Retinal pigment epithelial cell (primary cell): ENCODE measurements at places on chromosomes 12 and 14.

GRCh38 chr12:128075332-128075731, 191.6 kb upstream of the TMEM132C start:
- DNase-seq: no peak

- DNase-seq: no peak
Measured at GRCh38 chr12:92505254-92506231, 197.2 kb upstream of the PLEKHG7 start.

- DNase-seq: no peak
Measured at GRCh38 chr12:13275241-13276085, 78.9 kb downstream of the EMP1 start.

GRCh38 chr12:126233625-126234024, 1168.4 kb downstream of the AACS start:
- DNase-seq: no peak

DNA sequence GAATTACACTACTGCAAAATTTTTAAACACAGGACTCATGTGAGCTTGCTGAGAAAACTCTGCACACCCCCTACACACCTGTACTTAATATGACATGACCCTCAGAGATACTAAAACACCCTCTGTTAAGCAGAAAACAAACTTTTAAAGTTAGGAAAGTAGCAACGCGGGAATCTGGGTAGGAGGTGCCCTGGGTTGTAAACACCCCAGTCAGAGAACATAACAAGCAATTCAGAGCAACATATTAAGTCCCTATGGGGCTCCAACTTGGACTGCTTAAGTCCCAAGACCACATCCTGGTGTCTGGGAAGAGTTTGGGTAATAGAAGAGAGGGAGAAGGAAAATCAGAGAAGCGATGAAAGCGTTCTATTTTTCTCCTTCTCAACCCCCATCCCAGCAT, 1.2 kb downstream of the ATF7 start:
- no peak for DNase-seq

DNA sequence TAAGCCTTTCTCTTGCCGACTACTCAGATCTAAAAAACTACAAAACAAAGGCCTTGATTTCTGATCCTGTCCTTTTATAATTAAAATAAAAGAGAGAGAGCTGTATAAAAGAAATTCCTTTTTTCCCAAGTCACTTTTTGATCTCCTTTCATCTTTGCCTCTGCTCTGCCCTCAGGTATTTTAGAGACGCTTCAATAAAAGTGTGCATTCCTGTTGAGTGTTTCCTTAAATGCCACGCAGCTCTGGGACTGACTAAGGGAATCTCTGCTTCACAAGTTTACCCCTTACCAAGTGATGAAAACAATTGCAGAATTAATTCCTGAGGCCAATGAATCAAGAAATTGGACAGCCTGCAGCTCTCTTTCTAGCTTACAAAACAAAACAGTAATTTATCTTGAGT, 1109.8 kb downstream of the TMTC2 start:
- no peak for DNase-seq

- no peak for DNase-seq
Measured at GRCh38 chr12:2198005-2198501, 145.3 kb downstream of the CACNA1C start.

DNA sequence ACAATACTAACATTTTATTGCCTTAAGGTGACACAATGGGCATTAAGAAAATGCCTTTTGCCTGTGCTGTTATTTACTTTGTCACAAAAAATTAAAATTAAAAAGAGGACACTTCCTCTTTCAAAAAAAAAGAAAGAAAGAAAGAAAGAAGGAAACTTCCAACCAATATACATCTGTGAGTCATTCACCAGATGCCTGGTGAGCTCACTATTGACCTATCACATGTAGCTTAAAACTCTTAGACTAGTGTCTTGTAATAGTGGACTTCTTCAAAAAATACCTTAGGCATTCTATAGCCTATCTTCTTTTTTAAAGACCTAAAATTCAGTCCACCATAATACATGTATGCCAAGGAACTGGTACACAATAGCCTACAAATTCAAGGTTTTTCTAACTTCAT, 4.9 kb upstream of the SOX5 start:
- DNase-seq: no peak

GRCh38 chr12:49937639-49938300, 12.8 kb upstream of the AQP2 start:
- no peak for DNase-seq

DNA sequence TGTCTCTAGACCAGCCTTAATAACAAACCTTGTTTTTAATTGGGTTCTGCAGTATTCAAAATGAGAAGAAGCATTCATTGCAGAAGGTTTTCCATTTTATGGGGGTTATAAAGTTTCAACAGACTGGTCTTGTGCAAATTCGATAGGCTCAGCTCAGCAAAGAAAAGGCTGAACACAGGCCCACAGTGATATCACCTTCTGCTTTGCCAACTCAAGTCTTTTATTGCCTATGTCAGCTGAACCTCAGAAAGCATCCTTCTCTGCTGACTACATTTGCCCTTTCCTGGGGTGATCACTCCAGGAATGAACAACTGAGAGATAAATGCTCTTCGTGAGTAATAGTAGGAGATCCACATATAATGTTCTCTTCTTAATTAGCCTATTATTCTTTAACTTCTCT, 134.5 kb upstream of the CCDC175 start:
- DNase-seq: no peak

DNA sequence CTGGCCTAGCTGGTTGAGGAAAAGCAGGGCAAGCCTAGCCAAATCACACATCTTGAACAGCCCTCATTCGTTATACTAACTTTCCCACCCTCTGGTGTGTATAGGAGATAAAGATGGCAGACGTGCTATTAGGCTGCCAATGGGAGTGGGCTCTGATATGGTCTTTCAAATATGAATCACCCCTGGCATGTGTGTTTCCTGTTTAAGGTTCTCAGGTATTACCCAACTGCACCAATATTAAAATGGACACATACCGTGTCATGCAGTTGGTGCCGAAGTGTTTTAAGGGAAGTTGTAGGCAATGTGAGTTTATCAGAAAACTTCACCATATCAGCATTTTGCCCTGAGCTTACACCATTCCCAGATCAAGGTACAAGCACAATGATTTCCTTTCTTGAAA, 33.4 kb downstream of the CHST11 start:
- DNase-seq: no peak

DNA sequence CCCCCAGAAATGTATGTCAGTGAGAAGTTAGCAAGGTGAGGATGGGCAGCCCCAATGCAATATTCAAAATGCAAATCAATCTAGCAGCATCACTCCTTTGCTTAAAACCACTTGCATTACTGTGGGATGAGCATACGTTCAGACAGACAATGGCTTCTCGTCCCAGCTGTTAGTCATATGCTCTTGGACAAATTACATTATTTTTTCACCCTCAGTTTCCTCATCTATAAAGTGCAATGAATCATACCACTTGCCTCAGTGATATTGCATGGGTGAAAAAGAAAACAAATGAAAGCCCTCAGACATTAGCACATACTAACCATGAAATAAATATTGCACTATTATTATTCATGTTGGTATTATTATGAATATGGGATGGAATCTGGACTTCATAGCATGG, 132.3 kb downstream of the C12orf75 start:
- no peak for DNase-seq

GRCh38 chr12:51695241-51696010, 104.4 kb downstream of the SCN8A start:
- DNase-seq: no peak

DNA sequence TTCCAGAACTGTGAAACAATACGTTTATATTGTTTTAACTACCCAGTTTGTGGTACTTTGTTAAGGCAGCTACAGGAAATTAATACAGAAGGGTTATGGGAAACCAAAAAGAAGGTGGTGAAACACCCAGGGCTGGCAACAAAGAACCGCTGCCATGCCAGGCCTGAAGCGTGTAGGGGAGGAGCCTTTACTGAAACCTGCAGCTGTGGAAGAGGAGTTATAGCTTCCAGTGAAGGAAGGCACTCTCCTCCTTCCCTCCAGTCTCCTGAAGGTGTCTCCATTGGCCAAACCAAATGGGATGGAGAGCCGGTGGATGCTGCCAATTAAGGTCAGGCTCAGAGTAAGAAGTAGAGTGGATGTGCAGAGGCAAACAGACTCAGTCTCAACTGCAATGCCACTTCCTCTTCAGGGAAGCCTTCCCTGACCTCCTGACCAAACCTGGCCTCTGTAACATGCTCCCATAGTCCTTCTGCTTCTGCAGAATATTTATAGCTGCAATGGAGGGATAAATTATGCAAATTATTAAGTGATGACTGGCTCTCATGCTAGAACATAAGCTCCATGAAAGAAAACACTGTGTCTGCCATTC, 168.3 kb downstream of the DAD1 start:
- no peak for DNase-seq
